ENCODE measurements at places on chromosomes 5 and 9. TPM values are rescaled to one million over a fixed set of nuclear protein-coding genes. Genes with fewer than 3 reads are reported as not detected.
A peak's percentile ranks its signal among the peaks of the same experiment; 100 is the strongest.

BARX1 gene
- not detected for polyA plus RNA-seq

CER1 gene
- polyA plus RNA-seq, result not detected

MACROH2A1 gene
- 112 TPM for polyA plus RNA-seq

AFF4 gene
- 17.5 TPM for polyA plus RNA-seq

GZMA gene
- polyA plus RNA-seq, result 1,138 TPM

PRRT1B gene
- not detected for polyA plus RNA-seq

WHRN gene
- polyA plus RNA-seq, result 5.5 TPM

GLRA1 gene
- polyA plus RNA-seq, result not detected

REEP2 gene
- 0.24 TPM for polyA plus RNA-seq

FRRS1L gene
- not detected for polyA plus RNA-seq

BTNL9 gene
- not detected for polyA plus RNA-seq

DNA sequence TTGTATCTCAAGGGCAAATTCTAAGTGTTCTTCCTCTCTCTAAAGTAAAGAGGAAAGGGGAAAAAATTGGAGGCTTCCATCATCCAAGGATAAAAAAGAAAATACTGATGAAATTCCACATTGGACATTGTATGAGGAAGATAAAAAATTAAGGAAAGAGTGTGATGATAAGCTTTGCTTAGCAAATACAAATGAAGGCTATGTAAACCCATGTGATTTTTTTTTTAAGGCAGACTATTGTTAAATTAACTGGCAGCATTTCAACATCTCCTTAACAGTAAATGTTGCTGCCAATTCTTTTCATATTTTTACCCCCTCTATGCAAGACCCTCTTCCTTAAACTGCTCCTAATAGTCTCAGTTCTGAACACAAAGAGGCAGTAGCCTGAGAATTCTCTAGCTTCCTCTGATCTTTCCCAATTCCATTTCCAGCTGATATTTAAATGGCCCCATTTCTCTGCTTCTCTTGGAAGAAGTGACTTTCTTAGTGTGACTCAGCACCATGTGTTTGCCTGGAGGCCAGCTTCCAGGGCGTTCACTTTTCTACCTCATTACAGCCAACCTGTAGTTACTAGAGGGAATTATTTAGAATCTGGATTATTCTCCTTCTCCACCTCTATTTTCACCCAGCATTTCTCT, 159.7 kb downstream of the TLE1 start:
- no peak for DNase-seq

DNA sequence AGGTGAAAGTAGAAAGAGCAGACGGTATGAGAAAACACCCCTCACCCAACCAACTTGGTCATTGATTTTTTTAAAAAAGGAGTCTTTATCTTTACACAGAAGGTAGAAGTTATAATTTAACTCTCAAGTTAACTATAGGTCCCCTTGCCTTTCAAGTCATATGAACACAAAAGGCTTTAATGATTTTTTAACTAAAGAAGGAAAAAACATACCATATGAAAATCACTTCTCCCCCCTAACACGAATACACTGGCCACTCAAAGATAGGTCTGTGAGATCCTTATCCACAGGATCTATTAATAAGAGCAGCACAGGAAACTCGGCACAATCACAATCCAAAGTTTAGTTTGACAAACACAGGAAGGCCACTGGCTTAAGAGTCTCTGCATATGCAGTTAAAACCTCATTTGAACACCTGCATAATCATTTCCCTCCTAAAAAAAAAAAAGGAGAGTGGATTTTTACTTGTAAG, 138.0 kb downstream of the ENC1 start:
- no peak for DNase-seq

GRCh38 chr5:172411484-172412072, 42.7 kb downstream of the SH3PXD2B start:
- no peak for DNase-seq

- DNase-seq, result no peak
Measured at GRCh38 chr5:145768863-145769262, 66.3 kb downstream of the PRELID2 start.

DNA sequence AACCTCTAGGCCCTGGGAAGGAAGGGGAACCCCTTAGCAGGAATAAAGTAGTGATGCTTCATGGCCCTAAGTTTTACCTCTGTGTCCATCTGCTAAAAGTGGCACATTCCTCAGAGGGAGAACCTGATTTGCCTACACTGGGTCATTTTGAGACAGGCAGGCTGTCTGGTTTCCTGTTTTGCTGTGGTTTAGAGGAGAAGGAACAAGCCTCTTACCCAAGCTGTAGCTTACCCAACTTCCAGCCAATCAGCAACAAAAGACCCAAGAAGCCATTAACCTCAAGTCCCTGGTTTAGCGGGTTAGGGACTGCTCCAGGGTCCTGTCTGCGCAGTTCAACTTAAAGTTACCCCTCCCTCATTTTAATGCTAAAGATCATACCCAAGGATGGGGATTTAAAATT, 411.0 kb downstream of the MAT2B start:
- peak; percentile 39 for DNase-seq

DNA sequence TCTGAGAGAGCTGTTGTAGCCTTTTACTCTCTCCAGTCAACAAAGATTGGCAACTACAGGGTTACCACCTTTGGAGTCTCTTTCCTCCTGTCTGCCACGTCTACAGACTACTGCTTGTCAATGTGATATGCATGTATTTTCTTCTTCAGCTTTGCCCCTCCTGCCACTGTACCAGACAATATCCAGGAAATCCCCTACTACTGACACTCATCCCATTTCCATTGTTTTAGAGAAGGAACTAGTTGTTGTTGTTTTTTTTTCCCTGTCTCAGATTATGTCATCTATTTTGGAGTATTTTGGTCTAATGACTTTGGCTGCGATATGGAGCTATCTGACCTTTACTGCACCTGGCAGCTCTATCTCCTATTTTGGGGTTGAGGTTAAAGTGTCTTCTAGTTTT, 50.1 kb upstream of the MACIR start:
- no peak for DNase-seq

GRCh38 chr5:35672995-35673394, 55.3 kb downstream of the SPEF2 start:
- DNase-seq, result peak; percentile 34

GRCh38 chr5:108743319-108743718, 4.4 kb upstream of the FER start:
- DNase-seq, result no peak

GRCh38 chr9:112887381-112887780, 3.3 kb downstream of the SLC46A2 start:
- DNase-seq, result no peak

- no peak for DNase-seq
Measured at GRCh38 chr5:36382890-36383289, 81.2 kb upstream of the RANBP3L start.

DNA sequence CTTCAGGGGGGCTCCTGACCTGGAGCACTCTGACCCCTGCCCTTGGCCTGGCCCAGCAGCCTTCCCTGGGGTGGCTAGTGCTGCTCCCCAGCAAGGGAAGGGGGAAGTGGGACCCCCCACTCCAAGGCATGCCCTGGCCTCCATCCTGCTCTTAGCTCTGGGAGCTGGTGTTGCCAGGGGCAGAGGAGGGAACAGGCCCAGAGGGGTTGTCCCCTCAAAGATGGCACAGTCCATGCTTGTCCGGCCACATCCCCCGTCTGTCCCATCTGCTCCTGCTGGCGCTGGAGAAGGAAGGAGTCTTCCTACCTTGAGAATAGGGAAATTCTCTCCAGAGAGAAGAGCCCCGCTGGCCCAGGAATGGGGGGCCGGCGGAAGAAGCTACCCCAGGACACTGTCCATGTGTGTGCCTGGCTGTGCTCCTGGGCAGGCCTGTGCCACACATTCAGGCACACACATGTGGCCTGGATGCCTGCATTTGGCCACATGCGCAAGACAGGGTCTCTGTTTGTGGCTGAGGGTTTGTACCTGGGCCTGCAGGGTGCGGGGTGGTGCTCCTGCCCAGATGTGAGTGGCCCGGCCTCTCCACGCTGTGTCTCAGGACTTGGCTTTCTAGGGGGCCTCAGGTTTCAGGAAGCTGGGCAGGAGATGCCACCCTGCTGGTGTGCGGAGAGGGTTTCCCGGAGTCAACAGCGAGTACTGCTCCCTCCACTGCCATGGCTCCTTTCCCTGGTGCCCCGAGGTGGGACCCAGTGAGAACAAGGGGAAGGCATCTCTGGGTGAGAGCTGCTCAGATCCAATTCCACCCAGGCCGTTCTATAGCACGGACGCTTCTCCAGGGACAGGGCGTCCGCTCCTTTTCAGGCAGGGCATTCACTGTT, 247.1 kb downstream of the PBX3 start:
- DNase-seq, result no peak

GRCh38 chr5:168995024-168995423, 305.9 kb downstream of the SLIT3 start:
- DNase-seq, result no peak

DNA sequence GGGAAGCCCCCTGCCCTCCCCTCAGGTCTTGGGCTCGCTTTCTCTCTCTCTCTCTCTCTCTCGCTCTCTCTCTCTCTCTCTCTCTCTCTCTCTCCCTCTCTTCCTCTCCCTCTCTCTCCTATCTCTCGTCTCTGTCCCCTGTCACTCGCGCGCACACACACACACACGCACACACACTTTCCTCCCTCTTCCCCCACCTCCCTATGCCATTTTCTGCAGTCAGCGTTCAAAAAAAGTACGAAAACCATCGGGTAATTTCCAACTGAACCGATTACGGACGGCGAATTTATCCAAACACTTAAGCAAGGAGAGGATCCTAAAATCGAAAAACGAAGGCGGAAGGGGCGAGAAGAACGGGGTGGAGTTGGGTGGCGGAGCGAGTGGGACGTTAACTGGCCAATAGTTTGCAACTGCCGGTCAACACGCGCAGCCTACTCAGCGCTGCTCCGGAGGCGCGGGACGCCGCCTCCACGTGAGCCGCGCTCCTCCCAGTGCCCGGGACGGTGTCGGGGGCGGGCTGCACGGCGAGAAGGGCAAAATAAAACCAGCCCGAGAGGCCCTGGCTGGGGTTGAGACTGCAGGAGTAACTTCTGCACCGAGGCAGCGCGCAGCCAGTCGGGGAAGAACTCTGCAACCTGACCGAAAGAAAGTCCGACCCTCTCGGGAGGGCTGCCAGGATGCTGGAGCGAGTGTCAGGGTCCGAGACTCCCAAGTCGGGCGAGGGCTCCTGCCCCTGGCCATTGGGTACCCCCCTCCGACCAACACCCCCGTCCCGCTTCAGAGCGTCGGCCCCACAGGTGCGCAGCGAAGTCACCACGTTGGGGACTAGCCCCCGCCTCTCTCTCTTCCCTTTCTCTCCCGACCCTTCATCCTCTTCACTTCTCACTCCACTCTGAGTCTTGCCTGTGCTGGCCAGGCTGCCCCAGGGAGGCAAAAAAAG, 24.9 kb upstream of the ELAVL2 start:
- no peak for DNase-seq

- no peak for DNase-seq
Measured at GRCh38 chr5:73998489-73998888, 372.5 kb downstream of the ARHGEF28 start.

GRCh38 chr5:463301-463700, 20.3 kb downstream of the EXOC3 start:
- no peak for DNase-seq

DNA sequence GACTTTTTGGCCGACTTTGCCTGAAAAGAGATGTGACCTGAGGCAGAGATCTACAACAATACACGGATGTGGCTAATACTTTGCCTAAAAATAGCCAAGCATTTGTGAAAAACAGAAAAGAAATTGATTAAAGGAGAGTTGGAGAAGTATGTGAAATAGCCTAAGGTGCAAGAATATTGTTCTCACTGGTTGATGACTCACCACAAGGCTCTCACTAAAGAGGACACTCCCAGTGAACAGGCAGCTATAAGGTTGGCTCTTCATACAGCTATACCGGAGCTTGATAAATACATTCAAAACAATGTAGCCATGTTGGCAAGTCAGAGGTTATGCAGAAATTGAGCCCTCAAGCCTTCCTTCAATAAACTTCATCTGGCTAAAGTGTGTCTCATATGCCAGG, 317.2 kb upstream of the GRAMD2B start:
- DNase-seq, result no peak

GRCh38 chr9:97695995-97696802, 941 bp downstream of the XPA start:
- no peak for DNase-seq

DNA sequence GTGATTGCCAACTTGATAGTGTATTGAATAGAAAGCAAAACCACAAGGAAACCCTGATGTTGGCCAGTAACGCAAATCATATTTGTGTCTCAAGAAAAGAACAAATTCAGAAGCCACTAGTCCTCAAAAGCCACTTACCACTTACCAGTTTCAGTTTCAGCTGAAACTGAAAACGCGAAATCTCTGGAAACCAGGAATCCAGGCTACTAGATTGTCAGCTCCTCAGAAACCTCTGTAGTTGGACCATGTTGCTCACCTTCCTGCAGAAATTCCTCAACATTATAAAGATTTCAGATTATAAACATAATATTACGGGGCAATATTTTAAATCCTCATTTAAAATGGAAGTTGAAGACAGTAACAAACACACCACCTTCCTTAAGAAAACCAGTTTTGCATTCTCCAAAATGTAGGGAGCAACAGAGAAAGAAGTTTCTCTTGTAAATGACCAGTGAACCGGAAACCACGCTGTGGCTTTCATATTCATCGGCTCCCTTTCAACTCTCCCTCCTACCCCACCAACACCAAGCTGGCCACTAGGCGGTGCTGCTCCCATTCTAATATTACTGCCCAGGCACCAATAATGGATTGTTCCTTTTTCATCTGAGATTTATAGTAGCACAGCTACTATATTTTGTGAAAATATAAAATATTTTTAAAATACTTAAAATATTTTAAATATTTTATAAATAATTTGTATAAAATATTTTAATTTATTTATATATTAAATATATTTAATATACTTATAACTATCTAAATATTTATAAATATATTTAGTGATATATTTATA, 8.7 kb upstream of the TMED7 start:
- DNase-seq, result peak; percentile 75

DNA sequence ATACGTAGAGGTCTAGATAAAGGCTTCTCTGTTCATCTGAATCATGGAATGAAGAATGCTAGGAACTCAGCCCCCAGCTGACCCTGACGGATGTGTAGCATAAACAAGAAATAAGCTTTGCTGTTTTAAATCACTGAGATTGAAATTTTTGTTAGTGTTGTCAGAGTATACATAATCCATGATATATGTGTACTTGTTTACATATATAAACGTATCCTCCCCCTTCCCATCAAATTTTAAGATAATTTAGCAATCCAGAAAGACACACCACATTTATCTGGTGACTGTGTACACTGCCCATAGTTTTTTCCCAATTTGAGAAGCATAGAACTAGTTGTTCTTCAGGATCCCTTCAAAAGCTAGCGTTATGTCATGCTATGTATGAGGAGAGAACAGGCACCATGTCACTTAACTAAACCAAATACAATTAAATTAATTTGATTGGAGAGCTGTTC, 80.8 kb upstream of the OSMR start:
- DNase-seq, result no peak

- DNase-seq, result no peak
Measured at GRCh38 chr5:15620501-15620900, 120.5 kb downstream of the FBXL7 start.

- no peak for DNase-seq
Measured at GRCh38 chr5:121979691-121980090, 17.9 kb downstream of the SRFBP1 start.

GRCh38 chr5:95728494-95729114, 2.5 kb upstream of the RHOBTB3 start:
- DNase-seq, result no peak

GRCh38 chr9:27785714-27786100, 212.4 kb upstream of the C9orf72 start:
- no peak for DNase-seq

Data from CD8-positive, alpha-beta memory T cell (primary cell).